ENCODE measurements at places on chromosomes 6 and 20.

DNA sequence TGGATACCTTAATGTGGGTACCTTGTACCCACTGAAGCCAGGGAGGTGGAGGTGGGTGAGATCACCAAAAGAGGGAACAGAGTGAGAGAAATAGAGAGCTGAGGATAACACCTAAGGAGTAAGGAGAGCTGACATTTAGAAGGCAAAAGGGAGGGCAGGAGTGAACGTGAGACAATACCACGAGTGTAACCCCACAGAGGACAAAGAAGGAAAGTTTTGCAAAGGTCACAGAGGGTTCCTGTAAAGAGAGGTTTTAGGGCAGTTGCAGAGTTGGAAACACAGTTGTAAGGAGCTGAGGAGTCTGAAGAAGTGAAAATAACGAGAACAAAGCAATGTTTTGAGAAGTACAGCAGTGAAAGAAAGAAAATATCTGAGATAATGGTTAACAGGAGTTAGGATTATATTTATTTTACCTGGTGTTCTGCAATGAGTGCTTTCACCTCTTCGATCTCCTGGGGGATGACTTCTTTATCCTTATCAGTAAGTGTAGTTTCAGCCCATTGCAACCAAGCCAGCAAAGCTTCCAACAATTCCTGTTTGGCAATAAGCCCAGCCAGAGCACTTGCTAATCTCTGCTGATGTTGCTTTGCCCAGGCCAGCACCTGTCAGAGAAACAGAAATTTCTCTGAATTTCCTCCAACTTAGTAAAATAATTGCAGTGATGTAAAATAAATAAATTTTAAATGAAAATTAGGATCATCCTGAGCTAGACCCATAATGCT is 166.8 kb downstream of the DST start:
- H3K27ac ChIP-seq = no peak overlapping the region
- peaks cover 65% of the 10 kb centered on the region for H3K36me3 ChIP-seq
- DNase-seq = no peak
- H3K4me1 ChIP-seq = no peaks in the 10 kb centered on the region
- no peaks in the 10 kb centered on the region for H3K27me3 ChIP-seq

GRCh38 chr6:133891149-133891926 is 2.4 kb downstream of the TCF21 start:
- H3K36me3 ChIP-seq = no peaks in the 10 kb centered on the region
- H3K27ac ChIP-seq = no peak overlapping the region
- no peak for DNase-seq
- H3K4me1 ChIP-seq = no peaks in the 10 kb centered on the region

- H3K36me3 ChIP-seq = peaks cover 73% of the 10 kb centered on the region
- no peaks in the 10 kb centered on the region for H3K27me3 ChIP-seq
- H3K4me1 ChIP-seq = peaks cover 22% of the 10 kb centered on the region
- no peak overlapping the region for H3K4me3 ChIP-seq
- no peak overlapping the region for H3K27ac ChIP-seq
Measured at GRCh38 chr6:16140607-16141006, 11.7 kb downstream of the MYLIP start.

DNA sequence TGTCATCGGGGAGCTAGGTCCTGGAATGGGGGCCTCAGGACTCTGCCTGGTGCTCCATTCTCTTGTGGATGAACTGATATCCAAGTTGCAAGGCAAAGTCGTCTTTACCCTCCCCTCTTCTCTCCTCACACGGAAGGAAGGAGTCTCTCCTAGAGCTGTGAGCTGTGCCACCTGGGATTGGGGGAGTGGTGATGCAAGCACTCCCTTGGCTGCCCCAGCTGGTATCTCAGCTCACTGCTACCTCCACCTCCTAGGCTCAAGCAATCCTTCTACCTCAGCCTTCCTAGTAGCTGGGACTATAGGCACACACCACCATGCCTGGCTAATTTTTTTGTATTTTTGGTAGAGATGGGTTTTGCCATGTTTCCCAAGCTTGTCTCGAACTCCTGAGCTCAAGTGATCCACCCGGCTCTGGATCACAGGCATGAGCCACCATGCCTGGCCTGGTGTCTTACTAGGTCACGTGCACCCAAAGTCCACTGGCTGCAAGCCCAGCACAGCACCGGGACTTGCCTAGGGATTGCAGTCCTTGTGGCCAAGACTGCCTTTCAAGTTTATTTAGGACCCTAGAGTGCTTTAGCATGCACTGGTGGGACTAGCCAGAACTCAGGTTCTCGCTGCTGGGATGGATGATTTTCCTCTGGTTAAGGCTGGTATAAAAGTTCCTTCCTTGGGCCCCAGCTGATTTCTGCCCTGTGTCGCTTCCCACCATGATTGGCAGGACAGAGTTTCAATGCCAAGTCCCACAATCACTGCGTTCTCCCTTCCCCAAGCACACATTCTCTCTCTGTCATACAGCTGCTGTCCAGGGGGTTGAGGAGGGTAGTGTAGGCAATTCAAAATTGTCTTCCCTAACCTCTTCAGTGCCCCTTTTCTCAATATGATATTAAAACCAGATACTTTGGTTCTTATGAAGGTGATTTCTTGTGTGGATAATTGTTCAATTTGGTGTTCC is 33.5 kb downstream of the SMAP1 start:
- H3K4me3 ChIP-seq = no peak overlapping the region
- no peaks in the 10 kb centered on the region for H3K27me3 ChIP-seq
- DNase-seq = no peak
- no peaks in the 10 kb centered on the region for H3K4me1 ChIP-seq
- no peaks in the 10 kb centered on the region for H3K36me3 ChIP-seq

DNA sequence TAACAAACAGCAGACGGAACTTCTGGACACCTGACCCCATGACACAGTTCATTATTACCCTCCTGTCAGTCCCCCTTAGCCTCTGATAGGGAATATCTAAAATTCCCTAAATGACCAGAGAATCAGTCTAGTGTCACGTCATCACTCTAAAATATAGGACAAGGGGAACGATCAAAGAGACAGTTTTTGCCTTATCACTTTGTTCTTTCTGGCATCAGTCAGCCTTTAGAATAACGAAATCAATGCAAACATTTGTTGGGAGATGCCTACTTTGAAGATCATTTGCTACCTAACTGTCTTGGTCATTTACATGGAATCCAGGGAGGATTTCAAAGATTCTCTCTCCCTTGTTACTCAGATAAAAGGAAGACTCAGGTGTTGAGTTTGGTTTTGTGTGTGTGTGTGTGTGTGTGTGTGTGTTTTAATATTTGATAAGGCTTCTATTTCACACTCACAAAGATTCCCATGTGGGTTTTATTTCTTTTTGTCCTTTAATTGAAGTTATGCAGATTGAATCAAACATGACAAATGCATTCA is 28.3 kb downstream of the LINC00237 start:
- no peak overlapping the region for H3K4me3 ChIP-seq
- no peak for DNase-seq
- H3K27me3 ChIP-seq = no peaks in the 10 kb centered on the region
- H3K36me3 ChIP-seq = no peaks in the 10 kb centered on the region
- no peaks in the 10 kb centered on the region for H3K4me1 ChIP-seq

GRCh38 chr6:62999796-63000195 is 211.5 kb upstream of the FKBP1C start:
- no peaks in the 10 kb centered on the region for H3K36me3 ChIP-seq
- no peaks in the 10 kb centered on the region for H3K27me3 ChIP-seq
- DNase-seq = no peak
- H3K4me1 ChIP-seq = no peaks in the 10 kb centered on the region

GRCh38 chr20:33664762-33665144 is 2.0 kb upstream of the ACTL10 start:
- H3K27me3 ChIP-seq = no peaks in the 10 kb centered on the region
- no peaks in the 10 kb centered on the region for H3K36me3 ChIP-seq
- DNase-seq = peak; percentile 73

GRCh38 chr6:162289972-162290371 is 437.6 kb downstream of the PRKN start:
- no peak for DNase-seq
- H3K4me3 ChIP-seq = no peak overlapping the region
- no peaks in the 10 kb centered on the region for H3K36me3 ChIP-seq
- no peaks in the 10 kb centered on the region for H3K4me1 ChIP-seq
- H3K27me3 ChIP-seq = no peaks in the 10 kb centered on the region
- H3K27ac ChIP-seq = no peak overlapping the region

DNA sequence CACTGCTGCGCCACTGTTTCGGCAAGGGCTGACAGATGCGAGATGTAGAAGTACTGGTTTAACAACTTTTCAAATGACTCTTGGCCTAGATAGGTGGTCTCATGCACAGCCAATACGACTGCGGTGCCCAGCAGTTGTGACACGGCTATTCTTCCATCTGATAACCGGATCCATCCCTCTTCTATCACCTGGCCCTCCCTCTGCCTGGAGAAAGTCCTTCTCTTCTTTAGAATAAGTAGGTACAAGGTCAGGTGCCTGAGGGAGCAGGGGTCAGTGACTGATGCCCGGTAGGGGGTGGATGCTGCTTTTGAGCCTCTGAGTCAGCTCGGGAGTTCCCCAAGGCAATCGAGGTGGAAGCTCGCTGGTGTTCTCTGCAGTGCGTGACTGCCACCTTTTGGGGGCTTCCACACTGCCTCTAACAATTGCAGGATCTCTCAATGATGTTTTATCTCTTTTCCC is 166.8 kb upstream of the GRIK2 start:
- peak; percentile 72 for DNase-seq
- no peaks in the 10 kb centered on the region for H3K27me3 ChIP-seq
- no peak overlapping the region for H3K4me3 ChIP-seq
- no peaks in the 10 kb centered on the region for H3K36me3 ChIP-seq

DNA sequence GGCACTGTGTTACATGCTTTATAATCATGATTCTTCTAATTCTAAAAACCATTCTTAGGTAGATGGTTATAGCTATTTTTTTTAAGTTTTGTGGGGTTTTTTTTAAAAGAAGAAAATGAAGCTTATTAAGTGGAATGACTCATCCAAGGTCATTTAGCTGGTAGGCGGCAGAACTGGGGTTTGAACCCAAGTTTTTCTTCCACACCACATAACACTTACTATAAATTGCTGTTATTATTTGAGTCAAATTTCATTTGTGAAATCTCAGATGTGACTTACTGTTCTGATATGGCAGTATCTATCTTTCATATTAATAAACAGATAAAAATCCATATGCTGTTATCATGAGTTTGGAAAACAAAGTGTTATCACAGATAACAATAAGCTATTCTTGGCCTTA is 10.4 kb upstream of the COL10A1 start:
- no peaks in the 10 kb centered on the region for H3K4me1 ChIP-seq
- no peak overlapping the region for H3K4me3 ChIP-seq
- H3K36me3 ChIP-seq = no peaks in the 10 kb centered on the region
- no peak overlapping the region for H3K27ac ChIP-seq
- H3K27me3 ChIP-seq = no peaks in the 10 kb centered on the region
- DNase-seq = no peak

DNA sequence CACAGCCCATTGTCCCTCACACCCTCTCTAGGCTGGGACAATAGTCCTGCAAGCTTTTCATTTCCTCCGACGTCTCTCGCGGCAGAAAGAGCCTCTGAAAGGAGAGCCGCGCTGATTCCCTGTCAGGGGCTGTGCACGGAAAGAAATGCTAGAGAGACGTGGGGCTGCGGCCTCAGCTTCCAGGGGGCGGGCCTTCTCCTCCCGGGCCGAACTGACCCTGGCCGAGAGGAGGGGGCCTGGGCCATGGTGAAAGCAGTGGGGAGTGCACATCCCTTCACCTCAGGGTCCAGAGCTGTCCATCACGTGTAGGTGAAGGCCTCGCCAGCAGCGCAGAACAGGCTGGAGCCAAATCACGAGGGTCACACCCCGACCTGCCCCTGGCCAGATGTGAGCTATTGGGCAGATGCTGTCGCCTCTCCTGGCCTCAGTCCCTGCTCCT is 220.4 kb downstream of the TAF4 start:
- no peaks in the 10 kb centered on the region for H3K36me3 ChIP-seq
- H3K27ac ChIP-seq = no peak overlapping the region
- no peaks in the 10 kb centered on the region for H3K4me1 ChIP-seq
- H3K27me3 ChIP-seq = no peaks in the 10 kb centered on the region
- DNase-seq = no peak

GRCh38 chr6:100171533-100172321 is 177.7 kb upstream of the MCHR2 start:
- no peaks in the 10 kb centered on the region for H3K36me3 ChIP-seq
- H3K4me1 ChIP-seq = no peaks in the 10 kb centered on the region
- H3K27ac ChIP-seq = no peak overlapping the region
- no peaks in the 10 kb centered on the region for H3K27me3 ChIP-seq
- H3K4me3 ChIP-seq = no peak overlapping the region
- DNase-seq = no peak

GRCh38 chr6:144597511-144597910 is 312.4 kb downstream of the UTRN start:
- no peak overlapping the region for H3K27ac ChIP-seq
- H3K4me1 ChIP-seq = no peaks in the 10 kb centered on the region
- H3K27me3 ChIP-seq = no peaks in the 10 kb centered on the region
- no peak overlapping the region for H3K4me3 ChIP-seq

GRCh38 chr6:43817192-43817591 is 47.2 kb downstream of the VEGFA start:
- no peak overlapping the region for H3K27ac ChIP-seq
- no peaks in the 10 kb centered on the region for H3K36me3 ChIP-seq
- no peaks in the 10 kb centered on the region for H3K27me3 ChIP-seq
- H3K4me1 ChIP-seq = peaks cover 8% of the 10 kb centered on the region

- no peaks in the 10 kb centered on the region for H3K27me3 ChIP-seq
- no peaks in the 10 kb centered on the region for H3K4me1 ChIP-seq
- peaks cover 9% of the 10 kb centered on the region for H3K36me3 ChIP-seq
- DNase-seq = peak; percentile 37
Measured at GRCh38 chr20:36926653-36927200, 24.8 kb downstream of the SAMHD1 start.

DNA sequence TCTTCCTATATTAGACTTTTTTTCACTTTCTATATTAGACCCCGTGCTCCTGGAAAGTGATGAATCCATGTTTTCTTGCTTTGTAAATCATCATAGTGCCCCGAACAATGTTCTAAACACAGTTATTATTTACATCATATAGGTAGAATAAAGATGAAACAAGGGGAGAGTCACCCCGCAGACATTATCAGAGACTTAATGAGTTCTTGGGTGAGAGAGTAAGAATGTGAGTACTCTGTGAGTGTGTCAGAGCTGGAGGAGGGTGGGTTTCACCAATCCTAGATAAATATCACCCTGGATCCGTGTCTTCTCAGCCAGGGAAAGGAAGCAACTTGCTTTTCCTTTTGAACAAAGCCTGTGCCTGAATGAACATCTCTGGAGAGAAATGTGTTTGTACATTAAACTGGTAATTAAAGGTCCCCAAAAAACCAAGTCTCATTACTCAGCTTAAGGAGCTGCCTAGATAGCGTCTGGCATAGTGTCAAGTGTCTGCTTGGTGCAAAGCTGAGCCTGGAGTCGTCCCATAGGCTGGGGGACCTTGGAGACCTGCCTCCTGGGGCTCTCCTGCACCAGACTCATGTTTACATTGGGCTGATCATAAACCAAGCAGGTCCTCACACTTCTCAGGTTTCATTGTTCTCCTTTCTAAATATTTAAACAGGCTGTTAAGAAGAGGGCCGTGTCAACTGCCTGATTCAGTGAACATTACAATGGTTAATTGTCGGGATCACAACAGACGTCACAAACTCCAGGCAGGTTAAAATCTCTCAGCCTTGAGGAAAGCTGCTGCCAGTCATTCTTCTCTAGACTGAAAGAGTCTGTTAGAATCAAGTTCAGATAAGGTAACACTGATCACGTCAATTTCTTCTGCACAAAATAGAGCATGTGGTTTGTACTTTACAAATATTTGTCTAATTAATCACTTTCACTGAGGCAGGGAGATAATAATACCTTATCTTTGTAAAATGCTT is 179.7 kb upstream of the MYLIP start:
- peaks cover 18% of the 10 kb centered on the region for H3K4me1 ChIP-seq
- no peak overlapping the region for H3K4me3 ChIP-seq
- no peak for DNase-seq
- no peaks in the 10 kb centered on the region for H3K27me3 ChIP-seq
- no peaks in the 10 kb centered on the region for H3K36me3 ChIP-seq

Data from Karpas-422 (cell line).